ENCODE measurements at places on chromosomes 13 and 19.

GRCh38 chr13:56182598-56182997 lies 958.1 kb upstream of the PRR20A start:
- DNase-seq, result no peak

GRCh38 chr19:19305066-19305465 lies 15.2 kb downstream of the SUGP1 start:
- DNase-seq, result no peak

DNA sequence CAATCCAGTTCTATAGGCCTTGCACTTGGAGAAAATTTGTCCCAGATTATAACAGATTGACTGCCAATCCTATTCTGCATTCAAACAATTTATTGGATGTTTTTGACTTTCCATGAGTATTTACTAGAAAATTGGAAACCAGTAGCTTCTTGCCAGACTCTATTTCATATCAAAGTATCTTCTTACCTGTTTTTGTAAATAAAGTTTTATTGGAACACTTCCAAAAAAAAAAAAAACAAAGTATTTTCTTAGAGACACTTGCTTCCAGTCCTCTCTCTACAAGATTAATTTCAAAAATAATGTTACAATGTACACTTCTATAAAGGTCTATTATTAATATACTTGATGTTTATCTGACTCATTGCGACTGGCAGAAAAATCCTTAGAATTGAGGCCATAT lies 209.2 kb upstream of the PCDH9 start:
- DNase-seq, result no peak

- DNase-seq, result no peak
Measured at GRCh38 chr19:32649751-32650150, 25.2 kb downstream of the ANKRD27 start.

DNA sequence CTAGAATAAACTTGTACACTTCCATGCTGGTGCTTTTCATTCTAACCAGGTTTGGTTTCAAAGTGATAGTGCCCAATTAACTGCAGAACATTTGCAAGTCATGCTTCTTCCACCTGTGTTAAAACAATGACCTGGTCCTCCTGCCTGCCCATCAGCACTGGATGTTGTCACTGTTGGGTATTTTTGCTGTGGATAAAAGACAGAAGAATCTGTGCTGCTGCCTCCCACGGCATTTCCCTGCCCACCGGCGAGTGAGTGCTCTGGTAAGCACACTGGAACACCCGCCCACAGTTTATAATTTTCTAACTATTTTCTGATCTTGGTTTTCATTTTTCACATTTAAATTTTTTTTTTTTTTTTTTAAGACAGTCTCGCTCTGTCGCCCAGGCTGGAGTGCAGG lies 2.3 kb upstream of the AKAP8 start:
- DNase-seq, result no peak

GRCh38 chr13:98025480-98026025 lies 72.1 kb downstream of the IPO5 start:
- DNase-seq, result no peak

- DNase-seq, result no peak
Measured at GRCh38 chr19:48400018-48400742, 6.7 kb downstream of the GRIN2D start.

DNA sequence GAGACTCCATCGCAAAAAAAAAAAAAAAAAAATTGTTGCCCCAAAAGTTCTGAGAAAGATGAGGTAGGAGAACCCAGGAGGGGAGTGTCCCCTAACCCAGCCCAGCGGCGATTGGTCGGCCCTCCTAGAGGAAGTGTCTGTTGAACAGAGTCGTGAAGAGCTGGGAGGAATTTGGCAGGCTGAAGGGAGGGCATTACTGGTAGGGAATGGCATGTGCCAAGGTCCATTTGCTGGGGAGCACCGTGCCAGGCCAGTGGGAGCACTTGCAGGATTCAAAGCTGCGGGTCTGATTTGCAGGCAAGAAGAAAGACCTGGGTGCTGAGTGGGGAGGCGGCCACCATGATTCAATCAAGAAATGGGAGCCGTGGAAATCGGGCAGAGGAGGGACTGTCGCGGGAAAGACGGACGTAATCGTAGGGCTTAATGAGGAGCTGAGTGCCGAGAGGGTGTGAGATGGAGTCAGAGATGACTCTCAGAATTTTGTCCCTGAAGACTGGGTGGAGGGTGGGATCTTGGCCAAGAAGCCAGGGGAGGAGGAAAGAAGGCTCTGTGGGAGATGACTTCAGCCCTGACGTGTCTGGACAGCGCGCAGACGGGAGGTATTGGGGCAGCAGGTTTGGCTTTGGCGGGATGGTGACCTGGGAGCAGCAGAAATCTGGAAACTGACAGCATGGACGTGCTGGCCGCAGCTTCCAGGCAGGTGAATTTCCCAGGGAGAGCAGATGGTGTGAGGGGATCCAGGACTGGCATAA lies 15.4 kb downstream of the CERS4 start:
- DNase-seq, result no peak

DNA sequence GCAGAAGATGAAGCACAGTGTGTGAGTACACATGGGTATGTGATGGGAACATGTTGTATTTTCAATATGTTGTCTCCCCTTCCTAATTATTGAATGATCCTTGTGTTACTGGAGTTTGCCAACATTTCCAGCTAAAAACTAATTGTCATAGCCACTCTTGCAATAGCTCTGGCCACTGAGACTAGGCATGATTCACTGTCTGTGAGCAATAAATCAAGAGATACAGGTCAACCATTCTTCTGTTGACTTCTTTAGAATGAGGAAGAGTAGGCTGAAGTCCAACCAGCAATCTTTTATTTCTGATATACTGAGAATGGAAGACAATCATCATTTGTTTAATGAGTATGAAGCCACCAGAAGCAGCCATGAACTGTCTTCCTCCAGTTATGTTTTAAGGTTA lies 413.9 kb downstream of the SLITRK5 start:
- DNase-seq, result no peak
